ENCODE measurements at places on chromosomes 11 and 22. TPM values are rescaled to one million over a fixed set of nuclear protein-coding genes. Genes with fewer than 3 reads are reported as not detected.

BTG4 gene
- 0.21 TPM for polyA plus RNA-seq

SLC35E4 gene
- 2.6 TPM for polyA plus RNA-seq

GDPD4 gene
- polyA plus RNA-seq = not detected

MS4A15 gene
- 0.14 TPM for polyA plus RNA-seq

- no peak for DNase-seq
Measured at GRCh38 chr11:35272391-35272902, 133.5 kb downstream of the CD44 start.

- peak; percentile 90 for DNase-seq
Measured at GRCh38 chr11:74493791-74494630, 487 bp upstream of the LIPT2 start.

- no peak for DNase-seq
Measured at GRCh38 chr11:47468598-47469214, 19.8 kb upstream of the RAPSN start.

- no peak for DNase-seq
Measured at GRCh38 chr11:126375726-126376125, 20.2 kb downstream of the ST3GAL4 start.

GRCh38 chr11:121059605-121060004 lies 35.7 kb downstream of the TBCEL start:
- DNase-seq = no peak

DNA sequence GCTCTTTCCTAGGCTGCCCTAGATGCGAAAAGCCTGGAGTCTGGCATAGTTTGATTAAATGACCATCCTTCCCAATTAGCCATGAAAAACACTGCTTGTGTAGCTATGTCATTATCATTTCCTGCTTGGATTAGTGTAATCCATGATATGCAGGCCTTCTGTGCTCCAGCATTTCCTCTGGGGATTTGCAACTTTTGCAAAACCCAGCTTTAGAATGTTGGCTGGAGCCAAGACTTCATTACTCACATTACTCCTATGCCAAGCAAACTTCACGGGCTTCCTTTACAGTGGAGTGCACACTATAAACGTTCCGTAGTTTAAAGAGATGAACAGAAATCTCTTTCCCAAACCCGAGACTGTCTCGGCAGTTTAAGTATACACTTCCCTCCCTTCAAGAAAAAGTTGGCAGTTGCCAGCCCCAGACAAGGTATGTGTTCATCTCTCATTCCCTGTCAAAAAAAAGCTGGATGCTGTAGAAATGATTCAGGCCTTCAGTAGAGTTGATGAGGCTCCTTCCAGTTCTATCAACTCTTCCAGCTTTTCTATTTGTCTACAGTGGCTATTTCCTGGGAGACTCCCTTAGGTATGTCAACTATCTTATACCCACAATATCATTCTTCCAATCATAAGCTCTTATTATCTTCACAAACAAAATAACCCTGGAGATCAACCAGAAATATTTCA lies 180.0 kb downstream of the MAML2 start:
- no peak for DNase-seq
